Activated CD4-positive, alpha-beta T cell treated with anti-CD3 and anti-CD28 coated beads for 24 hours (primary cell): ENCODE measurements at places on chromosomes 12 and 14.
A peak's percentile ranks its signal among the peaks of the same experiment; 100 is the strongest.

GRCh38 chr12:124689631-124690030, 122.2 kb upstream of the NCOR2 start:
- no peak for DNase-seq

DNA sequence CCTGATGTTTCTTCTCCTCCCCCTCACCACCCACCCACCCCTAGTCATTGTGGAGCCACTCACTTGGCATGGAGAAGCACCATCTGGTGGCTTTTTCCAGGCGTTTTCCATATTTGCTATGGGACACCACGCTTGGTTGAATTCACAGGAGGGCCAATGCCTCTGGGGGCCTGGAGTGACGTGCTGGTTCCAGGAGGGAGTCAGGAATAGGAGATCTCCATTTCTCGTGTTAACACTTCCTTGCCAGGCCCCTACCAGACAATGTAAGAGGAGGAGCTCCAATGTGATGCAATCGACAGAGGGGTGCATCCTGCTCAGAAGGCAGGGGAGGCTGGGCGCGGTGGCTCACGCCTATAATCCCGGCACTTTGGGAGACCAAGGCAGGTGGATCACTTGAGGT, 21.6 kb upstream of the TESC start:
- DNase-seq: no peak

GRCh38 chr12:6647083-6647604, at the start of gene ACRBP:
ACRBP (minus strand) TSS chr12:6647432; CDS start chr12:6647366, 66 bp downstream.
- DNase-seq: no peak

- DNase-seq: no peak
Measured at GRCh38 chr12:54429014-54429471, 10.0 kb upstream of the ITGA5 start.

DNA sequence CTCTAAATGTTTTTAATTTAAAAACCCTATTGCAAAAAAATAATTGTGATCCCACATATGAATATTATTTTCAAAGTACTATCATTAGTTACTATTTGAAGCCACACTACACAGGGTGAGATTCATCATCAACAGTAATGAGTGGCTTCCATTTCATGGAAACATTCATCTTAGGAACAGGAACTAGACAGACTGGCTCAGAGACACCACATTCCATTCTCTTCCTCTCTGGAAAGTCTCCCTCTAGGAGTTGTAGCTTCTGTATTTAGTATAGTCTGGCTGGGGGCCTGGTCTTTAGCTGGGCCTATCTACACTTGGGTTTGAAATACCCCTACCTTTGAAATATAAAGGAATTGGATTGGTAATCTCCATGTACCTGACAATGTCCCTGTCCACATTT, 6.2 kb upstream of the VDR start:
- no peak for DNase-seq

DNA sequence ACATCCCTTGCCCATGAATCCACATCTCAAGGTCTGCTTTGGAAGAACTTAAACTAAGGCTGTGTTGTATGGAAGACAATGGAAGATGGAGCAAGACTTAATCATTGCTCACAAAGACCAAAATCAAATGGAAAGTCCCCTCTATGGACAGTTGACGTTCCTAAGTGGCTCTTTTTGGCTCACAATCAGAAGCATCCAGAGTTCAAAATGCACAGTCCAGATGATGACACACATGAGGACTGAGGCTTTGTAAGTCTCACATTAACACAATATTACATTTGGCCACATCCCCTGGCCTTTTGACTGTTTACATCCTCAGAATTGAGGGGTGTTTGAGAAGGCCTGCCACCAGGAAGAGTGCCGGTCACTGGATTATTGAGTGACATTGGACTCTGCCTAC, 122.3 kb upstream of the CPM start:
- DNase-seq: no peak

DNA sequence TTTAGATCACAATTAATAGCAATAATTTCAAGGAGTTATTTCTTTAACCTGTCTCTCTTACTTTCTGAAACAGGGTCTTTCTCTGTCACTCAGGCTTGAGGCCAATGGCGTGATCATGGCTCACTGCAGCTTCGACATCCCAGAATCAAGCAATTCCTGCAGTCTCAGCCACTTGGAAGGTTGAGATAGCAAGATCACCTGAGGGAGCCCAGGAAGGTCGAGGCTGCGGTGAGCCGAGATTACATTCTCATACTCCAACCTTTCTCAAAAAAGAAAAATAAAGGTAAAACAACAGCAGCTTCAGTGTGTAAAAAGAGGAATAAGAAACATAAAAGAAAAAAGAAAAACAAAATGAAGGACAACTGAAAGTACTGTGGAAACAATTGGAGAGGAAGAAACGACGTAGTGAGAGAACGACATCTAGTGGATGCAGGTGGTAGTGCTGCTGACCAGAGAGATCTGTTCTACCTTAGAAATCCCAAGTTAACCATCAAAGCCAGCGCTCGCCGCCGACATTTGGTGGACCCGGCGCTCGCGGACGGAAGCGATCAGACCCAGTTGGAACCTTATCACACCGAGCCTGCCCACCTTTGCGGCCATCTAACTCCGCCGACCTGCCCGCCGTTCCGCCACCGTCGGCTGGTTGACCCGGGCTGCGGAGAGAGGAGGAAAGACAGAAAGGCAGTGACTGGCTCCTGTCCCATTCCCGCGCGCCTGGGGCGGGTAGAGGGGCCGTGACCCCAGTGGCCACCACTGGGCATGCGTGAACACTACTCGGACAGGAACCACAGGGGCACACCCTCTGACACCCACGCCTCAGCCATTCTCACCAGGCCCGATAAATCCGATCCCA, 196.1 kb downstream of the ALG10 start:
- DNase-seq: peak; percentile 29
